ENCODE measurements at places on chromosomes 11 and 22.

DNA sequence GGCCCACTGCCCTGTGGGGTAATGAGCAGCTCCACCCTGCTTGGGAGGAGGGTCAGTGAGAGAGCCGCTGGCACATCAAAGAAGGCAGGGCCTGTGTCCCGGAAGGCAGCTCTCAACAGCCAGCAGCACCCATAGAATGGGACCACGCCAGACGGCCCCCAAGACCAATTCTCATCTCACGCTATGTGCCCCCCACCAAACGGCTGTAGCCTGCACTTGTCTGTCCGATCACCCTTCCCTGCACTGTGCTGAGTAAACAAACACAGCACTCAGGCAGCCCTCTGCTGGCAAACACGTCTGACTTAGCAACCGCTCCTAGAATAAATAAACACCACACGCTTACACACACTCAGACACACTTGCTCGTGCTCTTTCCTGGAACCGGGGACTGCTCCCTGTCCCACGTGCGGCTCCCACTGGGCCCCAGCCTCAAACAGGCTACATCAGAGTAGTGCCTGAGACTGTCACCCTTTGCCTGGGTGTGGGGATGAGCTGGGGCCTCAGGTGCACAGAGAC is 53.2 kb upstream of the CDON start:
- no peak for DNase-seq

GRCh38 chr11:4118107-4118506 is 23.5 kb downstream of the RRM1 start:
- DNase-seq = no peak

DNA sequence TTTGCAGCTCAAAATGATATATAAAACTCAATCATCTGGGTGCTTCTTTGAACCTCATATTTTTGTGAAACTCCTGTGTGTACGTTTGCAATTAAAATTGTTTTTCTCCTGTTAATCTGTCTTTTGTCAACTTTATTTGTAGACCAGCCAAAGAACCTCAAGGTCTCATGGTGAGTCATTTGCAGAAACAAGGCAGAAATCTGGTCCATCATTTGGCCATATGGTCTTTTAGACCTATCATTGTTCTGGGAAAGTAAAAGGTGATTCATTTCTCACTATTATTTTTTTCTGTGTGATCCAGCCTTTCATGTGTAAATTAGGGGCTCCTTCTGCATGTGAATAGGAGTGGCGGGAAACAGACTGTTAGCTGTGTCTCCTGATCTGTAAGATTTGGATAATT is 399.1 kb upstream of the DDI1 start:
- DNase-seq = no peak

GRCh38 chr11:47955061-47955755 is 25.2 kb upstream of the PTPRJ start:
- no peak for DNase-seq

DNA sequence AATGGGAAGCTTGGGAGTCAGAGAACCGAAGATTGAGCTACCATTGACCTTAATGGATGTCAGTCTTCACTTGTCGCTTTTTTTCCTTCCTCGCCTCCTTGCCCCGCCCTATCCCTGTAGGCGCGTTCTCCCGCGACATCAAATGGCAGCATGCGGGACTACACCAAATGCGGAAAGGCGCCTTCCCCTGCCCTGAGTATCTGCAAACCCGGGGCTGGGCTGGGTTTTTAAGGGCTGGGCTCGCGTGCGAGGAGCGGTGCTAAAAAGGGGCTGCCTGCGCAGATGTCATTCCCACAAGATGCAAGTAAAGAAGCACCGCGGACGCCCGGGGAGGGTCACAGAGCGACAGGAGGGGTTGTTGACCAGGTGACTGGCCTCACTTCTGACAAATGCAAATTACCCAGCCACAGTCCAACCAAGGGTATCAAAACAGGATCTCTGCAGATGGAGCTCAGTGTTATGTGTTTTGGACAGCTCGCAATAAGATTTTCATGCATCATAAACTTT is 4.7 kb upstream of the FAM111B start:
- DNase-seq = peak; percentile 24

GRCh38 chr11:19873730-19874129 is 161.1 kb downstream of the NAV2 start:
- DNase-seq = no peak

GRCh38 chr11:12288212-12288930 is 89.0 kb upstream of the PARVA start:
- peak; percentile 31 for DNase-seq

GRCh38 chr11:34495239-34495723 is 18.3 kb downstream of the ELF5 start:
- no peak for DNase-seq

- DNase-seq = no peak
Observed at GRCh38 chr11:12526789-12527188, 147.4 kb upstream of the TEAD1 start.

- peak; percentile 72 for DNase-seq
Observed at GRCh38 chr11:61679893-61680621, at the start of gene DAGLA. TSS of gene DAGLA (plus strand) at chr11:61680391. CDS start at chr11:61720156, 39,765 bp downstream.

GRCh38 chr11:60155931-60156330 is 27.0 kb downstream of the MS4A6A start:
- no peak for DNase-seq

- no peak for DNase-seq
Observed at GRCh38 chr11:35914816-35915215, 29.0 kb upstream of the LDLRAD3 start.

DNA sequence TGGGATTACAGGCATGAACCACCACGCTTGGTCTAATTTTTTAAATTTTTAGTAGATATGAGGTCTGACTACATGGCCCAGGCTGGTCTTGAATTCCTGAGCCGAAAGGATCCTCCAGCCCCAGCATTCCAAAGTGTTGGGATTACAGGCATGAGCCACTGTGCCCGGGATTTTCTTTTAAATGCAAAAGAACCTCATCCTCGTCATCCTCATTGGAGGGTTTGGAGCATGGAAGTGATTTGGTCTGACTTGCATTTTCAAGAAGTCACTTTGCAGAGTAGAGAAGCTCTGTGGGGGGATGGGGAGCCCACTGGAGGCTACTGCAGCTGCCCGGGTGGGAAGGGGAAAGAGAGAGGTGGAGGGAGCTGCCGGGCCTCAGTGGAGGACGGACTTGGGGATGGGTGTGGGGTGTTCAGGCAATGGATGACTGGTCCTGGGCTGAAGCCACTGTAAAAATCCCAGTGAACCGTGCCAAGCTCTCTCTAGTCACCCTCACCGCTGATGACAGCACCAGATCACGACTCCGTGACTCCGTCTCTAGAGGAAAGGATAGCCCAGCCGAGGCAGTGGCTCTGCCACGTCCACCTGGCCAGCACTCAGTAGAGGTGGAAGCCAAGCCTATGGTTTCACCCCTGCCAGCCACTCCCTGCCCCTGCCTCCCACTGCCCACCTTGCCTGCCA is 32.8 kb upstream of the SLC22A12 start:
- no peak for DNase-seq

DNA sequence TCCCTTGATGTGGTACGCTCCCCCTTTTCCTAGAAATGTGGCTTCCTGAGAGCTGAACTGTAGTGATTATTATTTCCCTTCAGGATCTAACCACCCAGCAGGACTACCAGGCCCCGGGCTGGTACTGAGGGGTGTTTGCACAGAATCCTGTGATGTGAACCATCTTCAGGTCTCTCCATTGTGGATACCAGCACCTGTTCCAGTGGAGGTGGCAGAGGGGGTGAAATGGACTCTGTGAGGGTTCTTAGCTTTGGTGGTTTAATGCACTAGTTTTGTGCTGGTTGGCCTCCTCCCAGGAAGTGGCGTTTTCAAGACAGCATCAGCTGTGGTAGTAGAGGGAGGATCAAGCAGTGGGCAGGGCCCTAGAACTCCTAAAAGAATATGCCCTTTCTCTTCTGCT is 18.6 kb downstream of the C11orf91 start:
- DNase-seq = no peak

GRCh38 chr22:35641494-35642120 is 6.6 kb upstream of the APOL6 start:
- no peak for DNase-seq

- DNase-seq = no peak
Observed at GRCh38 chr11:93166194-93166593, 31.6 kb downstream of the SLC36A4 start.

DNA sequence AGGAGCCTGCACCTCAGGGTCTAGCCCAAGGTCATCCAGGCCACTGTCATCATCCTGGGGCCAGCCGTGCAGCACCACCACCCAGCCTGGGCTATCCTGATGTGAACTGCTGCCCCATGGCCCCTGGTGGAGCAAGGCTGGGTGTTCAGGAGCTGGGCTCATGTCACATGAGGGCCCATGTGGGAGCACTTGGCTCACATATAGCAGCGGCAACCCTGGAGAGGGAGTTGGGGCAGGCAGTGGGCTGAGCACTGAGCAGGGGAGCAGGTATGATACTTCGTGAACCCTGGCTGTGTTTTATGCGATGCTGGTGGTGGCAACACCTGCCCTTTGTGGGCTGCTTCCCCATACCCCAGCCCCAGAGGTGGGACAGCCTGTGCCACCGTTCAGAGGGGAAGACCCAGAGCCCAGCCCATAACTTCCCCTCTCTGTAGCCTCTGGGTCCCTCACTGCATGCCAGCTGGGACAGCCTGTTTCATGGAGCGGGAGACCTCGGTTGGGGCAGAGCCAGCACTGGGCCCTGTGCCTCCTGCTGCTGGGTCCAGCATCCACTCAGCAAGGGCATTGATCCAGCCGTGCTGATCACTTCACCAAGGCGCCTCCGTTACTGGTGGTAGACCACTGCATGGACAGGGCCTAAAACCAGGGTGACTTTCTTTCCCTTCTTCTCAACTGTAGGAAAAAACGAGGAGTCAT is 62.5 kb upstream of the SUSD2 start:
- DNase-seq = no peak

- no peak for DNase-seq
Observed at GRCh38 chr22:48838376-48838775, 989.3 kb downstream of the BRD1 start.

DNA sequence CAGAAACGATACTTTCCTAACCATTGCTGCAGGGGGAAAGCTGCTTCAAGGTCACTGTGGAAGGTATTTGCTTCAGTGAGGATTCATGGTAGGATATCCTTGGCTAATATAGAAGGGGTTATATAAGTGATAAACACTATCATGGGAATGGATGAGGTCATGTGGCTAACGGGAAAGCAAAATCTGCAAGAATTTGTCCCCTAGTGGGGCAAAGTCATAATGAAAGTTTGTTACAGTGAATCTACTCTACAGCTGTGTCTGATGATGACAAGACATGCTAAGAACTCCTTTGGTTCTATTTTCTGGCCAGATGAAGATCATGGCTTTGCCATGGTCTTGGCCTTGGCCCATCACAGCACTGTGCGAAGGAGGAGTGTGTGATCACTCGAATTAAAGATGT is 13.8 kb downstream of the MMP20 start:
- DNase-seq = no peak

- no peak for DNase-seq
Observed at GRCh38 chr11:110901441-110901840, 189.2 kb upstream of the ARHGAP20 start.

DNA sequence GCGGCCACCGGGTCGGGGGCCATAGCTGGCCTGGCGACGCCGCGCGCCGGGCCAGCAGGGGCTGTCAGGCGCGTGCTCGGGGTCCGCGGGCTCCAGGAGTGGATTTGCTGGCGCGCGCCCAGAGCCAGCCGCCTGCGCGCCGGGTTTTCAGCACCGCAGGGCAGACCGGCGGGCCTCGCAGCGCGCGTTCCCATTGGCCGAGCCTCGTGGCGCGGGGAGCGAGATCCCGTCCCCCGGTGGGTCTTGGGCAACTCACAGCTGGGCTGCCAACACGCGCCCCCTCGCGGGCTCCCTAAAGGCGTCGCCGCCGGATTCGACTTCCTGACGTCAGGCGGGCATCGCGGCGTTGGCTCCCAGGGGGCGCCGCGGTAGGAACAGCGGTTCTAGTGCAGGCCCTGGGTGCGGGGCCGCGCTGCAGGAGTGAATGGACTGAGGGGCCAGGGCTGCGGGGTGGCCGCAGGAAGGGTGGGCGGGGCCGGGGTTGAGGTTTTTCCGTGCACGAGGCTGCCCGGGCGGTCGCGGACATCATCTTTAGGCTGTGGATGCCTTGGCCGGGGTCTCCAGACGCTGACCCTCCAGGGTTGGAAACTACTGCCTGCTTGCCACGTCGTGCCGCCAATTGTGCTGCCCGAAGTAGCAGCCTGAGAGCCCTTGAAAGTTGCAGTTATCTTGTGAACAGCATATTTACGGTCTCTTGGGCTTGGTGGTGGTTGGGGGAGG is at the start of gene FADS1:
Gene FADS1 (minus strand): TSS at position 268 of the 720 bp plus-strand sequence. CDS start 74 bp downstream, at position 194.
- DNase-seq = peak; percentile 43

- DNase-seq = no peak
Observed at GRCh38 chr11:88280673-88281316, 56.7 kb downstream of the CTSC start.

GRCh38 chr11:78100676-78101472 is 21.2 kb upstream of the NDUFC2 start:
- no peak for DNase-seq

- no peak for DNase-seq
Observed at GRCh38 chr11:6284250-6284649, 24.6 kb downstream of the CCKBR start.

DNA sequence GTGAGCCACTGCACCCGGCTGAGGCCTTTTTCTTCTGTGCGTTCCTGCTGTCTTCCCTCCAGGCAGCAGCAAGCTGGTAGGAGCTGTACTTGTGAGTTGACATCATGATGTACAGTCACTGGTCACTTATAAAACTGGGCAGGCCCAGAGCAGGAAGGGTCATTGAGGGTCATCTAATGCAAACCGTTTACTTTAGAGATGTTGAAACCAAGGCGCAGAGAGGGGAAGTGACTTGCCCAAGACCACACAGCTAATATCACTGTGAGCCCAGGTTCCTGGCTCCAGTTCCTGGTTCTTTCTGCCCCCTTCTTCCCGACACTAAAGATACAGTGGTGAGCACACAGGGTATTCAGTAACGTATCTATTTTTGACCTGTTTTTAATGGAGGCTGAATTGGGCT is 27.3 kb downstream of the PTPRJ start:
- no peak for DNase-seq

DNA sequence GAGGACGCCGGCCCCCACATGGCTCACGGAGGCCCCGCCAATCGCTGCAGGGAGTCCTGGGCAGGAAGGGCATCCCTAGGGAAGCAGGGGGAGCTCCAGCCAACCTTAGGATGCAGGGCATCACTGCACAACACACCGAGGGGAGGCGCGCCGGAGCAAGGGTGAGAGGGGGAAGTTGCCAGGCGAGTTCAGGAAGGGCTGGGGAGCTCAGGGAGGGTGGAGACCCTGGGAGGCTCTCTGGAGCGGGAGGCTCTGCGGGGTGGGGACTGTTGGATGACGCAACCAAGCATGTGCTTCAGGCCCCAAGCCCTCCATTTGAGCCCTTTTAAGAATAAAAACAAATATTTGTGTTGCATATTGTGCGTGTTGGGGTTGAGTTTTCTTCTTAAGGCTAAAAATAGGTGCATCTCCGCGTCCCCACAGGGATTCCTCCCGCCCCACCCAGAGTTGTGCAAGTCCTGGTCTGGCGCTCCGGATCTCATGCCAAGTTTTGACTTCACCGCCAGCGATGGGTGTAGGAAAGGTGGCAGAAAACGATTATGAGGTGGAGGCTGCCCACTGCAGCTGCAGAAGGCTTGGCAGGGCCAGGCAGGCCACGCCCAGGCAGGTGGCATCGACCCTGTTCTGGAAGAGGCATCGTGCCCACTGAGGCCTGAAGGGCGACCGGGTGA is 65.2 kb downstream of the WNT7B start:
- no peak for DNase-seq

Measured in activated CD8-positive, alpha-beta memory T cell treated with anti-CD3 and anti-CD28 coated beads for 1 hour (primary cell).